Anterior cingulate cortex (tissue), 58 donors: ENCODE measurements at places on chromosomes 6 and 20.

DNA sequence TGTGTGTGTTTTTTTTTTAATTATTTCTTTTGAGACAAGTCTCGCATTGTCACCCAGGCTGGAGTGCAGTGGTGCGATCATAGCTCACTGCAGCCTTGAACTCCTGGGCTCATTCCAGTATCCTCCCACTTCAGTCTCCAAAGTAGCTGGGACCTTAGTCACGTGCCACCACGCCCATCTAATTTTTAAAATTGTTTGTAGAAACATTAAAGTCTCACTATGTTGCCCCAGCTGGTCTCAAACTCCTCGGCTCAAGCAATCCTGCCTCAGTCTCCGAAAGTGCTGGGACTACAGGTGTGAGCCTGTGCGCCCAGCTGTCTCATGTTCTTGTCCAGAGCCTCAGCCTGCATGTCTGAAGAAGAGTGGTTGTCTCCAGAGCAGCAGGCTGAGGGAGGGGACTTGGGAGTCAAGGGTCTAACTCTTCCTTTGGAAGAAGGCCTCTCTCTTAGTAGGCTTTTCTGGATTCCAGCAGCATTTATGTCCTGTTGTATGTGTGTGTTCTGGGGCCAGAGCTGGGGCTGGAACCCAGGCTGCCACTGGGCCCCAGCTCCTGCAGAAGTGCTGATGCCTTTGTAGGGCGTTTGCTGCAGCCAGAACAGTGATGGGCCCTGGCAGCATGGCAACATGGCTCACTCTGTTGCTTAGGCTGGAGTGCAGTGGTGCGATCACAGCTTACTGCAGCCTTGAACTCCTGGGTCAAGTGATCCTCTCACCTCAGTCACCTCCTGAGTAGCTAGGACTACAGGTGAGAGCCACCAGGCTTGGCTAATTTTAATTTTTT is 5.4 kb downstream of the DNMT3B start:
- DNase-seq: no peak

- no peak for DNase-seq
Observed at GRCh38 chr6:143187238-143187923, 126.7 kb downstream of the AIG1 start.

DNA sequence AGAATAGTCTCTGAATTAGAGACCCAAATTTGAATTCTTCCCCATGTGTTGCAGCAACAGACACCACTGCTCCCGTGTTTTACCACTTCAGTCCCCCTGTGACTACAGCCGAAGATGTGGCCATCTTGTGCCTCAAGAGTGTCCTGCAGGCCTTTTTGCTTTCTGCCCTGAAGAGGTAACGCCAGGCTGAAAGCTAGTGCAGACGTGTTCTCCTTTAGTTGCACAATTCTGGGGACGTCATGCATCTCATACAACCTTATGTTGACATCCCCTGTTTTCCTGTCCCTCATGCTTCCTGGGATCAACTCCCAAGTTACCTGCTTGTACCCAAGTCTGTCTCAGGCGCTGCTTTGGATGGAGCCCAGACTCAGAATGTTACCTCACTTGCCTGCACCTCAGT is 69.1 kb upstream of the SLC22A23 start:
- no peak for DNase-seq

GRCh38 chr6:11224966-11225463 is 7.5 kb downstream of the NEDD9 start:
- DNase-seq: no peak

DNA sequence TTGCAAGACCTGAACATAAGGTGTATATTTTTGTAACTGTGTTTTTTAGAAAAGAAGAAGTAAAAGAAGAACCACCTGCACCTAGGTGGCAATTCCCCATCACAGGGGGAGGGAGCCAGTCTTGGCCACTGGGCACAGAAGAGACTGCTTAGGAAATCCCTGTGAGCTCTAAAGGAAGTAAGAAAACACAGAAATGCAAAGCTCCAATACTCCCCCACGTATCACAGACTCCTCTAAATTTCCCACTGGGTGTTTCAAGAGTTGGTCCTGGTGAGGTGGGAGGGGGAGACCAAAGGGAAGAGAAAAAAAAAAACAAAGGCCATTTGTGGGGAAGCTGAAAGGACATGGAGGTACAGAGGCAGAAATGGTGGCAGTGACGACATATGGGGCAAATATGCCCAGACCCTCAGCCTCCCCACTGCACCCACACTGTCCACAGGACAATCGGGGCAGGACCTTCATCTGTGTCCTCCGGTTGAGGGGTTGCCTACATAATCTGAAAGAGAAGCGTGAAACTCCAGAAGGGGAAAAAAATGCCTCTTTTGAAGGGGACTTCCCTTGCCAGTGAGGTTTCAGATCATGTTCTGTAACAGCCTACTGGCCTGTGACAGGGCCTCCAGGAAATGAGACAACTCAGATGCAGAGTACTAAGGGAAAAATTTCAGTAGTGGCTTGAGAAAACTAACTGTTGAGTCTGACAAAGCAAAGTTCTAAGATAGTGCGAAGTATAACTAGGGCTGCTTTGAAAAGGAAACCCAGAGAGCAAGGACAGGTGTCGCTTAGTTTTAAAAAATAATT is 226.2 kb upstream of the MARCKS start:
- DNase-seq: no peak

DNA sequence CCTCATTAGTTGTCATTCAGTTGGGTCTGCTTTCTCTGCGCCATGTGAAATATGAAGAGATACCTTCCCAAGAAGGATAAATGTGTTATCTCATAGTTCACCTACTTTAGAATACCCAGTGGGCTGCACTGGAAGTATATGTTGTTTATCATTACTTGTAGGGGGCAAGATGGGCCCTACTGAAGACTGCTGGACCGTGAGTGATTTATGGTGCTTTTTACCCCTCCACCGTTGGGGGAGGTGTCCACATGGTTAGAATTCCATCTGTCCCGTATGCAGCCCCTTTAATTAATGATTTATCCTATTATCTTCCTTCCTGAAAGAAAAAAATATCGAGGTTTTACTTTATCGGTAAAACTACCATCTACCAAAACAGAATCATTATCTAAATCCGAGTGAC is 97.0 kb downstream of the TSHZ2 start:
- no peak for DNase-seq

GRCh38 chr6:166862287-166862977 is 93.9 kb downstream of the RNASET2 start:
- no peak for DNase-seq

DNA sequence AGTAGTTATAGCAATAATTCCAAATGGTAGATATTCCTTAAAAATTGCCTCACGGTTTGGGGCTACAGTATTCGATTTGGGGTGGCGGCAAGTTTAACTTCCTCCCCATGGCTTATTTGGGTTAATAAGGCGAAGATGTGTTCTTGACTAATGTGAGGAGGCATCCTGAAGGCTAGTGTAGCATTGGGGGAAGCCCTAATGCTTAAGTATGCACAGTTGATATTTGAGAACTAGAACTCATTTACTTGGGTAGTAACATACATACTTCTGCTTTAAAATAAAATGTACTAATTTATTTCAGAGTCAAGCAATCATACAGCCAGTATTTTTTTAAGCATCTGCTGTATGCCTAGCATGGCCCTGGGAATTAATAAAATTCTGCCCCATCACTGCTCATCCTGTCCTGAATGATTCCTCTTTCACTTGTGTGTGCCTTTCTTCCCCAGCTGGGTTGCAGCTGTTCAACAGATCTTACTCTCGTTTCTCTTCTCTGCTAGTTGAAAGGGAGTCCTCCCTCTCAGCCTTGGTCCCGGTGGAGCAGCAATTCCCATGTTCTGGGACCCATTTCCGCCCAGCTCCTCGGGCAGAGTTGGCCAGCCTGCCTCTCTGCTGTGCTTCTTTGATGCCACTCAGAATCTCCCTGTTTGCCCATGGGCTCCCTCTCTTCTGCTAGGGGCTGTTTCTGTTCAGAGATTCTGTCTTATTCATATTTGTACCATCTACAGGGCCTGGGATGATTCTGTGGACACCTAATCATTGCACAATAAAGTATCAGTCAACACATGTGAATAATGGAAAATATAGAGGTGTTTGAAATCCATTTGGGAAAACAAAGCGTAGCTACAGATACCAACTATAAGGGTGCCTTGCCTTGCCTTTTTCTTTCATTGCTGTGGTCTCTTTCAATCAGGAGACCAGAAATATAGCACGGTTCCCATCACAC is 104.8 kb downstream of the ARID1B start:
- DNase-seq: no peak
